ENCODE measurements at places on chromosomes 3 and 15.

GRCh38 chr15:39188930-39189329 lies 391.9 kb upstream of the THBS1 start:
- no peak for DNase-seq
- H3K36me3 ChIP-seq = no peaks in the 10 kb centered on the region
- no peak overlapping the region for H3K27ac ChIP-seq
- peaks cover 20% of the 10 kb centered on the region for H3K27me3 ChIP-seq
- no peaks in the 10 kb centered on the region for H3K4me1 ChIP-seq
- no peak overlapping the region for H3K4me3 ChIP-seq

- DNase-seq = no peak
- no peak overlapping the region for H3K27ac ChIP-seq
- no peaks in the 10 kb centered on the region for H3K4me1 ChIP-seq
Measured at GRCh38 chr3:146747928-146748327, 142.8 kb upstream of the PLSCR5 start.

GRCh38 chr15:57550640-57551039 lies 41.1 kb upstream of the MYZAP start:
- DNase-seq = no peak
- H3K27me3 ChIP-seq = no peaks in the 10 kb centered on the region
- H3K4me1 ChIP-seq = no peaks in the 10 kb centered on the region
- no peak overlapping the region for H3K27ac ChIP-seq

- no peak overlapping the region for H3K4me3 ChIP-seq
- H3K36me3 ChIP-seq = peaks cover 8% of the 10 kb centered on the region
- H3K27ac ChIP-seq = no peak overlapping the region
- H3K4me1 ChIP-seq = peaks cover 6% of the 10 kb centered on the region
- DNase-seq = no peak
Measured at GRCh38 chr3:188529228-188529627, 375.3 kb downstream of the LPP start.

- H3K36me3 ChIP-seq = no peaks in the 10 kb centered on the region
- no peak for DNase-seq
- no peak overlapping the region for H3K27ac ChIP-seq
- no peaks in the 10 kb centered on the region for H3K27me3 ChIP-seq
- H3K4me1 ChIP-seq = no peaks in the 10 kb centered on the region
Measured at GRCh38 chr3:126308394-126309125, 48.6 kb downstream of the KLF15 start.

- H3K27ac ChIP-seq = no peak overlapping the region
- no peaks in the 10 kb centered on the region for H3K36me3 ChIP-seq
- H3K4me1 ChIP-seq = peaks cover 8% of the 10 kb centered on the region
- DNase-seq = no peak
Measured at GRCh38 chr15:98067339-98067738, 106.8 kb downstream of the ARRDC4 start.

- no peak overlapping the region for H3K4me3 ChIP-seq
- H3K4me1 ChIP-seq = no peaks in the 10 kb centered on the region
- DNase-seq = no peak
- no peaks in the 10 kb centered on the region for H3K36me3 ChIP-seq
- peaks cover 11% of the 10 kb centered on the region for H3K27me3 ChIP-seq
- no peak overlapping the region for H3K27ac ChIP-seq
Measured at GRCh38 chr3:98952404-98952803, 50.9 kb upstream of the DCBLD2 start.

DNA sequence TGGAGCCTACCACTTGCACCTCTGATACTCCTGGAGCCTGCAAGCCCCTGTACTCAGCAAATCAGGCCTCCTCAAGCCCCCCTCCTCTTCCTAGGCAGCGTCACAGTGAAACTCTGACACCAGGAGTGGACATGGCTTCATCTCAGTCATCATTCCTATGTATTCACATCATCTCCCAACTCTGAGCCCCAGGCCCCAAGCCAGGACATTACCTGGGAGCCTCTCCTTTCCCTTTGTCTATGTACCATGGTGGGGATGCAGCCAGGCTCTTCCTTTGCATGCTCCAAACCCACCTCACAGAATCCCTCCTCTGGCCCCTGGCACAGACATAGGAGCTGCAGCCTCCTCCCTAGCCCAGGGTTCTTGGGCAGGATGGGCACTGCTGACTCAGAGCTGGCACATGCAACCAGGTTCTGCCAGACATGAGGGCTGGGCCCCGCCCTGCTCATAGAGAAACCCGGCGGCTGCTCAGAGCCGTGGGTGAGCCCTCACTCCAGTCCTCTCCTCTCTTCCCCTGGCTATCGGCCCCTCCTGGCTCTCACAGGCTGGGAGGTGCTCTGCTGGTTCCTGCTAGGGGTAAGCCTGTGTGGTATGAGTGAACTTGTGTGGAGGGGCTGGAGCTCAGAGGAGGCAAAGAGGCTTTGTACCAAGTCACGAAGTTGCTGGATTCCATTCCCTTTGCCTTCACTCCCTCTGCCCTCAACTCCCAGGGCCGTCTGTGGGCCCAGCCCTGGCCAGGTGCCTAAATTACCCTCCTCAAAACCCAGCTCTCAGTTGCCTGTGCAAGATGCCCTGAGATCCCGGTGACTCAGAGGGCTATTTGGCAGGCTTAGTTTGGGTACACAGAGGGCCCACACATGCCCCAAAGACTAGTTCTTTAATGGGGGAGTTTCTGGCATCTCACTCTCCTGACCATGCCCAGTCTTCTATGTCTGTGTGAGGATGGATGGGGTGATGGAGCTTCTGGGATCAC lies 1.9 kb upstream of the PLCD1 start:
- peak overlapping the region; percentile 35 for H3K27ac ChIP-seq
- H3K36me3 ChIP-seq = peaks cover 4% of the 10 kb centered on the region
- H3K27me3 ChIP-seq = peaks cover 36% of the 10 kb centered on the region
- no peak for DNase-seq
- peak overlapping the region; percentile 25 for H3K4me3 ChIP-seq

- DNase-seq = no peak
- no peaks in the 10 kb centered on the region for H3K36me3 ChIP-seq
- H3K4me3 ChIP-seq = no peak overlapping the region
- no peak overlapping the region for H3K27ac ChIP-seq
Measured at GRCh38 chr3:124860599-124860998, 26.6 kb downstream of the ITGB5 start.

- H3K27ac ChIP-seq = no peak overlapping the region
- no peak for DNase-seq
- H3K36me3 ChIP-seq = peaks cover 58% of the 10 kb centered on the region
- H3K4me3 ChIP-seq = no peak overlapping the region
- no peaks in the 10 kb centered on the region for H3K27me3 ChIP-seq
- H3K4me1 ChIP-seq = peaks cover 3% of the 10 kb centered on the region
Measured at GRCh38 chr3:45933591-45933990, 9.7 kb upstream of the CXCR6 start.

GRCh38 chr3:108472001-108472591 lies 38.3 kb downstream of the MYH15 start:
- no peak overlapping the region for H3K27ac ChIP-seq
- no peak for DNase-seq
- H3K4me1 ChIP-seq = no peaks in the 10 kb centered on the region
- no peak overlapping the region for H3K4me3 ChIP-seq

- peak overlapping the region; percentile 80 for H3K27ac ChIP-seq
- H3K36me3 ChIP-seq = peaks cover 64% of the 10 kb centered on the region
- no peaks in the 10 kb centered on the region for H3K27me3 ChIP-seq
- peaks cover 14% of the 10 kb centered on the region for H3K4me1 ChIP-seq
- no peak for DNase-seq
Measured at GRCh38 chr3:171165983-171166382, 139.5 kb upstream of the SLC2A2 start.

DNA sequence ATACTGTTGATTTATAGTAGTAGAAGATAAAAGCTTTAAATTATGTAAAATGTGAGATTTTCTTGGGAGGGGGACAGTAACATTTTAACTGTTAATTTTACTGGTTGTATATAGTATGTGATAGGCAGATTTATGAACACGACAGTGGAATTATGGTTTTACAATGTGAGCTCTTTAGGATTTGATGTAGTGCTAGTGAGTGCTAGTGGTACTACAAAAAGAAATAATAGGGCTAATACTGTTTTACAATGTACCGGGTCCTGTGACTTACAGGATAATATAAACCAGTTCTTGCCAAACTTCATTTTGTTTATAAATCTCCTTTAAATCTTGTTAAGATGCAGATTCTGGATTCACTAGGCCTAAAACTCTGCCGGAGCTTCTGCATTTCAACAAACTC lies 165.7 kb downstream of the TCF12 start:
- H3K27me3 ChIP-seq = no peaks in the 10 kb centered on the region
- H3K4me3 ChIP-seq = no peak overlapping the region
- H3K36me3 ChIP-seq = no peaks in the 10 kb centered on the region
- no peak for DNase-seq
- H3K27ac ChIP-seq = no peak overlapping the region

GRCh38 chr15:95687061-95687460 lies 643.4 kb upstream of the NR2F2 start:
- no peak overlapping the region for H3K4me3 ChIP-seq
- peaks cover 1% of the 10 kb centered on the region for H3K4me1 ChIP-seq
- H3K36me3 ChIP-seq = no peaks in the 10 kb centered on the region

GRCh38 chr15:50148362-50148963 lies 29.4 kb upstream of the ATP8B4 start:
- no peak overlapping the region for H3K27ac ChIP-seq
- no peaks in the 10 kb centered on the region for H3K36me3 ChIP-seq
- no peaks in the 10 kb centered on the region for H3K27me3 ChIP-seq
- H3K4me1 ChIP-seq = peaks cover 33% of the 10 kb centered on the region
- no peak for DNase-seq

DNA sequence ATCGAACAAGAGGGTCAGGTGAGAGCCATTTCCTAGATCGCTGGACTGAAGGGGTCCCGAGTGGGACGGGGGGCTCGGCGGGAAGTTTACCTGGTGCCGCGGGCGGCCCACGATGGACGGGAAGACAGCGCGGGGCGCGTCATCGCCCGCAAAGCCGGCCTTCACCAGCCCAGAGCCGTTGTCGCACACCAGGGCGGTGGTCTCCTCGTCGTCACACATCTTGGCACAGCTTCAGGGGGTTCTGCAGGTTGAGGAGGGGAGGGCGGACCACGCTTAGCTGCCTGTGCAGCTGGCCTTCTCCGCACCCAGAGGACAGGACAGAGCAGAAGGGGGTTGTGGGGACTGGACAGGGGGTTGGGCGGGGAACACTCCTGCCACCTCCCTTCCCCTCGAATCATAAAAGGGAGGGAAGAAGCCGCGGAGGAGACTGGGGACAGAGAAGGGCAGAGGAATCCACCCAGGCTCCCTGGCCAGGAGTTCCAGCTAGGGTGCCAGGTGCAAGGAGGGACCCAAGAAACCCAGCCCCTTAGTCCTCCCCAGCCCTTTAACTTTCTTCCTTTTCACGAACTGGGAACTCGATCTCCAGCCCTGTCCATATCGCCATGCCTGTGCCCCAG lies 651 bp downstream of the ACTC1 start:
- peaks cover 55% of the 10 kb centered on the region for H3K27me3 ChIP-seq
- no peak overlapping the region for H3K27ac ChIP-seq
- no peaks in the 10 kb centered on the region for H3K4me1 ChIP-seq
- no peak for DNase-seq

DNA sequence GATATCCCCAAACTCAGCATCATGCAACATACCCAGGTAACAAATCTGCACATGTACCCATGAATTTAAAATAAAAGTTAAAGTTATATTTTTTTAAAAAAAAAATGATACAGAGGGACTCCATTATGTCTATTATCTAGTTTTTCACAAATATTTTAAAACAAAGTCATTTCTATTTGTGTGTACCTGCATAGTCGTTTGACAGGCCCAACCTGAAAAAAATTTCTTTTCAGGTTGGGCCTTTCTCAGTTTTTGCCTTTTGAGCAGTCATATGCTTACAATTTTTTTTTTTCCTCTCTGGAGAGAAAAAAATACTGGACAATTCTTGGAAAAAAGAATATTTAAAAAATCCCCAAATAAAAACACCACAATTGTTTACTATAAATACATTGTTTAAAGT lies 459.5 kb downstream of the FOXP1 start:
- H3K27ac ChIP-seq = no peak overlapping the region
- H3K4me1 ChIP-seq = peaks cover 75% of the 10 kb centered on the region
- H3K4me3 ChIP-seq = no peak overlapping the region
- H3K36me3 ChIP-seq = peaks cover 23% of the 10 kb centered on the region

- H3K36me3 ChIP-seq = no peaks in the 10 kb centered on the region
- H3K4me3 ChIP-seq = no peak overlapping the region
- H3K27ac ChIP-seq = no peak overlapping the region
- no peaks in the 10 kb centered on the region for H3K4me1 ChIP-seq
- DNase-seq = no peak
Measured at GRCh38 chr15:91562698-91563097, 290.8 kb upstream of the SLCO3A1 start.

- H3K4me3 ChIP-seq = peak overlapping the region; percentile 1
- peaks cover 24% of the 10 kb centered on the region for H3K4me1 ChIP-seq
Measured at GRCh38 chr15:40787344-40787841, 17.6 kb downstream of the C15orf62 start.

DNA sequence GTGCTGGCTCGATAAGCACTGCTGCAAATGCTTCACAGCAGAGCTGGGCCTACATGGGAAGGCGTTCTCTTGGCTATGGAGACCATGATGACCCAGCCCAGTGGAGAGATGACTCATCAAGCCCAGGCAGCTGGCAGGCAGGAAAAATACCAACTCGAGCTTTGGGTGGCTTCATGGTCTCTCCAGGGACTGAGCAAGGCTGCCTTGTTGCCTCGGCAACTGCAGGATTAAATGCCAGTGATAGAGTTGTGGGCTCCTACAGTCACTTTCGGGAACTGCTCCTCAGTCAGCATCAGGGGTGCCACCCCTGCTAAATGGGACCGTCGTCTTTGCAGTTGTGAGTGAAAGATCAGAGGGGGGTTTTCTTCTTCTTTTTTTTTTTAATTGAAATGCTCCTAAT lies 54.6 kb upstream of the MYZAP start:
- no peak for DNase-seq
- H3K27ac ChIP-seq = no peak overlapping the region
- no peaks in the 10 kb centered on the region for H3K4me1 ChIP-seq
- H3K27me3 ChIP-seq = peaks cover 9% of the 10 kb centered on the region
- H3K36me3 ChIP-seq = no peaks in the 10 kb centered on the region

DNA sequence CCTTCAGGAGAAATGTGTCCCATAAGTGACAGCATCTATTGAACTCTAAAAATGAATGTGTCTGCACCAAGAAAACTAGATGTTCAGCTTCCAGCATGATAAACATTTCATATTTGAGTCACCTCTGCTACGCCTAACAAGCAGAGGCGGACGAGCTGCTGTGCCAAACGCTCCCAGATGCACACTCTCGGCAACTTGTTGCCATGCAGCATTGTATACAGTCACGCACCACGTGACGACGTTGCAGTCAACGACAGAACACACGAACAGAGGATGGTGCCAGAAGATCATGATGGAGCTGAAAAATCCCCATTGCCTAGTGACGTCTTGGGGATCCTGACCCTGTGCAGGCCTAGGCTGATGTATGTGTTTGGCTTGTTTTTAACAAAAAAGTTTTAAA lies 137.5 kb downstream of the XXYLT1 start:
- H3K27me3 ChIP-seq = no peaks in the 10 kb centered on the region
- H3K27ac ChIP-seq = no peak overlapping the region
- H3K36me3 ChIP-seq = no peaks in the 10 kb centered on the region
- H3K4me3 ChIP-seq = no peak overlapping the region

DNA sequence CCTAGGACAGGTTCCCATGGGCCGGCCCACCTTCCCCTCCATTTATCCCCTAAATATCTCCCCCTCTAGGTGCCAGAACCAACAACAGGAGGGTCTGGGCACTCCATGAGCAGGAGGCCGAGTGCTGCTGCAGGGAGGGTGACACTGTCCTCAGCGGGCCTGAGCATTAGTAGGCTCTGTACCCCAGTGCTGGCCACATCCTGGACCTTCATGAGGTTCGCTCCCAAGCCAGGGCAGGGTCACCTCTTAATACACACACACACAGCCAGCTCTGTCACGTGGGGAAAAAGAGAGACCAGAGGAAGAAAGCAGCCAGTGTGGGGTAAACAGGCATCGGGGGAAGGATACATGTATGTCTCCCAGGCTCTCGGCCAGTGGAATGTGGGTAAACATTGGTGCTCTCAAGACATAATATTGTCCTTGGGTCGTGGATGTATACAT lies 27.9 kb upstream of the SEMA3F start:
- no peak for DNase-seq
- no peak overlapping the region for H3K27ac ChIP-seq
- no peaks in the 10 kb centered on the region for H3K4me1 ChIP-seq
- H3K4me3 ChIP-seq = no peak overlapping the region

All from T-helper 2 cell treated with Interferon-gamma antibody and Interleukin-4, amounts not matched to agents 5 μg/mL and 100 μg/mL, for 36 hours (primary cell).